Activated CD8-positive, alpha-beta memory T cell treated with anti-CD3 and anti-CD28 coated beads for 4 hours (primary cell): ENCODE measurements at places on chromosomes 11 and 22.

GRCh38 chr11:121048464-121049233 is 24.7 kb downstream of the TBCEL start:
- no peak for DNase-seq

GRCh38 chr22:50274771-50275170 is 4.6 kb upstream of the MAPK11 start:
- no peak for DNase-seq

- no peak for DNase-seq
These were observed 65.3 kb upstream of the MS4A8 start for GRCh38 chr11:60634126-60634525.

DNA sequence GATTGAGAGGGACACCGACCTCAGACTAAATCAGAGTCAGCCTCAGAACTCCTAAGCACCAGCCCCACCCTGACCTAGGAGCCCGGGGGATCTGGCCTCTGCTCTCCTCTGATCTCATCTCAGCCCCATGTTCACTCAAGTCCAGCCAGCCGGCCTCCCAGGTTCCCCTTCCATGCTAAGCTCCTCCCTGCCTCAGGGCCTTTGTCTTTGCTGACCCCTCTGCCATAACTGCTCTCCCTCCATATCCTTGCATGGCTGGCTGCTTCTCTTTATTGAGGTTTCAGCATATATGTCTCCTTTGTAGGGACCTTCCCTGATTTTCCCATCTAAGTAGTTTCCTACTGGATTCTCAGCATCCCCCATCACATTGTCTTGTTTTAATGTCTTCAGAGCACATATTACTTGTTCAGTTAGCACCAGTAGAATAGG is 780 bp upstream of the SLC15A3 start:
- no peak for DNase-seq

DNA sequence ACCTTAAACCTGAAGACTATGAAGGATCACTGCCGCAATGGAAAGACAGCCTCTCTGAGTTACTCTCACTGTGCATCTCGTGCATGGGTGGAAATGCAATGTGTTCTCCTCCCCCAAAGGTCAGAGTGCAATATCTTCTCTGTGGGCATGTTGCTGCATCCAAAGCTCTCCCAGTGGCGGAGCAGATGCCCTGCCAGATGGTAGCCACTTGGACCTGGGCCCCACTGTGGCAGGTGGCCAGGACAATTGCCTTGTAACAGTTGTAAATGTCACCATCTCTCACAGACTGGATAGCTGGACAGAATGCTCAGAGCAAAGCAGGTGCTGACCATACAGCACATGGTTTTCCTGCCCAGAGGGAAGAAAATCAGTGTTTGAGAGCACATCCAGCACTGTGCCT is 542.0 kb downstream of the FAM181B start:
- DNase-seq: no peak

DNA sequence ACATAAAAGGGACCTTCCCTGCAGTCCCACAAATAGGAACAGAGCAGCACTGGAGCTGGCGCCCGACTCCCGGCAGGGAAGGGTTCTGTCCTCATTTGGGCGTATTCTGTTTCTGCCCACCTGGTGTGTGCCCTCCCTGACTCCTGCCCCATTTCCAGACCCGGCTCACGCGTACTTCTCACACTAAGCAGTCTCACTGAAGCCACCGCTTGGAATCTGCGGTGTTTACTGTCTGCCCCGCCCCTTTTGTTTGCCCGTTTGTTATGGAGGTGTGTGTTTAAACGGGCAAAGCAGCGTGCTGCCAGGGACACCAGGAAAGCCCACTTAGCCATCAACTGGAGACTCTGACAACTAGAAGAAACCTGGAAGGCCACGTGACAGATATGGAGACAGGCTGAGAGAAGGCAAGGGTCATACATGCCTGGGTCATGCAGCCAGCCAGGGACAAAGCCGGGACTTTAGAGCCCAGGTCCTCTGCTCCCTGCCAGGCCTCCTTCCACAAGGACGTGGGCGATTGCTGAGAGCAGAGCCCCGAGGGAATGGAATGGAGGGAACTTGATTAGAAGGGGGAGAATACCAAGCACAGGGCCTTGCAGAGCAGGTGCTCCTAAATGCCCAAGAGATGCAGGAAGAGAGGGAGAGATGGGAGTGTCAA is 8.7 kb upstream of the EFCAB6 start:
- DNase-seq: no peak

GRCh38 chr22:30196141-30196879 is 50.2 kb downstream of the LIF start:
- peak; percentile 28 for DNase-seq

DNA sequence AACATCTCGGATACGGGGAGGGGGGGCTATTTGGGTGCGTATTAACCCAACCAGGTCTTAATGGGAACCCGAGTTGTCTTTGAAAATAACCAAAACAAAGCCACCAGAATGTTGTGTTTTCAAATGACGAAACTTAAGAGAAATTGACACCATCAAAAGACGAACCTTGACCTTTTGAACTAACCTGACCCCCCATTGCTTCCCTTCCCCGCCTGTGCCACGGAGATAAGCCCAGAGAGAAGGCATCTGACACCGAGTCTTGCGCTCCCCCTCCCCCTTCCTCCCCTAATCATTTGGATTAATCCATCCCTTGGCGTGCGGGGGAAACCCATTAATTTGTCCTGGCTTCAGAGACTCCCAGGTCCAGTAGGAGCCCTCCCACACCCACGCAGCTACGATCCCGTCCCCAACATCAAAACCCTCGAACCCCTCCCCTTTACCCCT is 4.5 kb upstream of the GCAT start:
- DNase-seq: no peak

DNA sequence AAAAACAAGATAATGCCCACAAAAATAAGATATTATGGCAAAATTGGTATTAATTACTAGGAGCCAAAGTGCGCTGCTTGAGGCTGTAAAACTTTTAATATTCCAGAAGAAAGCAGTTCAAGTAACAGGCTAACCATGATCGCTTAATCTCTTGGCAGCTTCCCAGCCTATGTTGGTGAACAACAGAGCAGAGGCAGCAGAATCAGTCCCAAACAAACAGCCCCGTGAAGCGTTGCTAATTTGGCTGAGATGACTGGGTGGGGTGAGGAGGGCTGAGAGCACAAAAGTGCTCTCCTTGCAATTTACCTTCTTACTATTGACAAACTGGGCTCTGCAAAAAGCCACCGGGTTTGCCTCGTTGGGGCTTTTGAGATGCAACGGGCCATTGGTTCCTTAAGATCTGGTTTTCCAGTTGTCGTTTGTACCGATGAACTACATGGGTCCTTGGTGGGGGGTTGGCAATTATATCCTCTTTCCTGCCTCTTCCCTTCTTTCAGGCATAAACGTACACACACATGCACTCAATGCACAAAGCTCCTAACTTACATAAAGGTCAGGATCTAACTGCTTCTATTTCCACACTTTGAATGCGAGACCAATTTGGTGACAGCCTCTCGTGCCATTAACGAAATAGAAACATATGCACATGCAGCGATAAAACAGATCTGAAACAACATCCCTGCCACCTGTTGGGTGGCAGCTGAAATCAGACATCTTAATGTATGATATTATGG is 407.6 kb upstream of the CADM1 start:
- no peak for DNase-seq

DNA sequence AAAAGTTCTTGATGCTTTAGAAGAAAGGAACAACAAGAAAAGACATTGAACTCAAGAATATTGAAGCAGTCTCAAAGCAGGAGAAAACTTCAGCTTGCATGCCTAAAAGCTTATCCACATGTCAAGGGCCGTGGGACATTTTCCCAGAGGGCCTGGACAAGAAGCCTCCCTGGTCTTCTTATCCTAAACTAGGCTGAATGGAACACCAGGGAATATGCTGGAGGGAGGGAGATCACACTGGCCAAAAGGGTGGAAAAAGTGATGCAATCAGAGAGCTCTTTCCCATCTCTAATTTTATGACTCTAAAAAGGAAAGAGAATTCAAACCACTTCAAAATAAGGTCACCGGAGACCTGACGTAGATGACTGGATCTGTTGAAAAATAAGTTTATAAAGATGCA is 107.2 kb downstream of the MPPED2 start:
- DNase-seq: no peak

DNA sequence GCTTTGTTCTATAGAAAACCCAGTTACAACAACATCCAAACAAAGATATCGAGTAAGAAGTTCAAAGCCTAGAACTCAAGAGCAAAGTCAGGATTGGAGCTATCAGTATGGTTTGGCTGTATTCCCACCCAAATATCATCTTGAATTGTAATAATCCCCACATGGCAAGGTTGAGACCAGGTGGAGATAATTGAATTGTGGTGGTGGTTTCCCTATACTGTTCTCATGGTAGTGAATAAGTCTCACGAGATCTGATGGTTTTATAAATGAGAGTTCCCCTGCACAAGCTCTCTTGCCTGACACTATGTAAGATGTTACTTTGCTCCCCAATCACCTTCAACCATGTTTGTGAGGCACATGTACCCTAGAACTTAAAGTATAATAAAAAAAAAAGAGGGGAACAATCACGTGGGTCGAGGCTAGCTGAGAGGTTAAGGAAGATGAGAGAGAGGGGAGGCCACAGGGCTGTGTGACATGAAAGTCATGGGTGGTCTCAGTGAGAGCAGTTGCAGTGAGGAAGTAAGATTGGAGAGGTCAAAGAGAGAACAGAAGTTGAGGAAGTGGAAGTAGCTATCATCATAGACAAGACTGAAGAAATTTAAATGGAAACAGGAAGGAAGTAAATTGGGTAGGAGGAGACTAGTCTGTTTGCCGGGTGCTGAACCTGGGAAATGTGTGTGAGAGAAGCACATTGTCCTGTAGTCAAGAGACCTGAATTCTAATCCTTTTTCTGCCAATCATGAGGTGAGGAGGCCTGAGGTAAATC is 80.1 kb upstream of the CD44 start:
- DNase-seq: no peak

DNA sequence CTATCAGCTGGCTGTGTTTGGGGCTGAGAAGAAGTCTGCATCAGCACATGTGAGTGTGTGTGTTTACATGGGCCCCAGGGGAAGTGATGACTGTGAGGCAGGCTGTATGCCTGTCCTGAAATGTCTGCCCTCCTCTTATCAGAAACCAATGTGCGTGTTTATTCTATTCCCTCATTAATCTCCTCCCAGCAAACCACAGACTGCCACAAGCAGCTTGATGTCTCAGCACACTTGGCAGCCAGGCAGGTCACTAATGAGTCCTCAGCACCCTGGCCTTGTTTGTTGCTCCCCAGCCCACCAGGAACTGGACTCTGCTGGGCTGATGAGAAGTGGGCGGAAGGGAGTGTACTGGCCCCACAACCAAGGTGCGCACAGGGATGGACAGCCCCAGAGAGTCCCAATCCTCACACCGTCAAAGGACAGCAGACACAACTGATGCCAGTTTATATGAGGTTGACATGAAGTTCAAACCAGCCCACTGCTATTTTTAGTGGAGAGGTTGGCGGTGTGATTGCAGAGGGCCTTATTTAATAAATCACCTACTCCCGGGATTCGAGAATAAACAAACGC is 225.8 kb downstream of the ETS1 start:
- DNase-seq: no peak

DNA sequence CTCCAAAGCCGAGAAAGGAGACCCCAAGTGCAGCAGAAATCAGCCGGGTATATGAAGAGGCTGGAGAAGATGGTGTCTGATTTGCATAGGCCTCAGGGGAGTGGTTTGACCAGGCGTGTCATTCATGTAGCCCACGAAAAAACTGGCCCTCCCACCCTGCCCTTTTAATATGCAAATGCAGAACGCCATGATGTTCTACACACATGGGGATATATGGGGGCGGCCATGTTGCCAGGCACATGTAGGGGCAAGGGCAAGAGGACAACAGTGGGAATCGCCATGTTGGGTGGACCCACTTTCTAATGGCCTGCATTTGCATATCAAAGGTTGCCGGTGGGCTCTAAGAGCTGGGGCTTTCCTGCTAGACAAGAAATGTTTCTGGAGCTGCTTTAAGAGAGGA is 86.4 kb downstream of the ISX start:
- DNase-seq: no peak

DNA sequence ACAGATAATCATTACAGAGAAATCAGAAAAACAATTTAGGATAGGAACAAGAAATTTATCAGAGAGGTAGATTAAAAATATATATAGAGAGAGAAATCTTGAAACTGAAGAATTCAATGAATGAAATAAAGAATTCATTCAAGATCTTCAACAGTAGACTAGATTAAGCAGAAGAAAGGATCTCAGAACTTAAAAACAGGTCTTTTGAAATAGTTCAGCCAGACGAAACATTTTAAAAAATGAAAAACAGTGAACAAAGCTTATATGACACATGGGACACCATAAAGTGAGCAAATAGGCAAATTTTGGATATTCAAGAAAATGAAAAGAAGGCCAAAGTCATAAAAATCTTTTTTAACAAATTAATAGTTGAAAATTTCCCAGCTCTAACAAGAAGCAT is 138.8 kb downstream of the CASP12 start:
- DNase-seq: no peak

DNA sequence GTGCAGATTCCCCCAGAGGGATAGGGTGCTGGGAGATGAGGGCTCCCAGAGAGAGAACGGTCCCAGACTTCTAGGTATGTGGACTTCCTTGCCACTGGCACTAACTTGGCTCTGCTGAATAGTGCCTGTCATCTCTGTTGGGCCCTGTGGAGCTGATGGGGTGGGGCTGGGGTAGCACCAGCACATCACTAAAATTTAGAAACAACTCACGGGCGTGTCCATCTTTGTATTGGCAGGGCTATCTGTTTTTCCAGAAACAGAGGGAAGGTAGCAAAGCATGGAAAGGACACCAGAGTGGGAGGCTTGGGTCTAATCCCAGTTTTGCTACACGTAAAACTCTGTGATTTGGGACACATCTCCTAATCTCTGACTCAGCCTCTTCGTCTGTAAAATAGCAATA is 25.8 kb downstream of the SWAP70 start:
- no peak for DNase-seq

DNA sequence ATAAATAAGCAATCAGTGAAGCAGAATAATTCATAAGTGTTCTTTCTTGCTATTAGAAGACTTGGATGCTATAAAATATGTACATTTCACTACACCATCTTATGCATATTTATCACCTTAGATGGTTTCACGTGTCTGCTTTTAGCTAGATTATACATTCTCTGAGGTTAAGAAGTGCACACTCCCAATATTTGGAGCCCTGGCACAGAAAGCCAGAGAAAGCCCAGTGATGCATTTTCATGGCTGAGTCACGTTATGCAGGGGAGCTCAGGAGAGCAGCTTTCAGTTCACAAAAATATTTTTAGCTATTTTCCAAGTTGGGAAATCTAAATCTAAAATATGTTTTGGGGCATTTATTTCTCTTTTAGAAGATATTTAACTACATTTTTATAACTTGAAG is 5.1 kb upstream of the TP53AIP1 start:
- DNase-seq: no peak

- DNase-seq: no peak
These were observed 43.2 kb upstream of the CHKA start for GRCh38 chr11:68164437-68164836.

DNA sequence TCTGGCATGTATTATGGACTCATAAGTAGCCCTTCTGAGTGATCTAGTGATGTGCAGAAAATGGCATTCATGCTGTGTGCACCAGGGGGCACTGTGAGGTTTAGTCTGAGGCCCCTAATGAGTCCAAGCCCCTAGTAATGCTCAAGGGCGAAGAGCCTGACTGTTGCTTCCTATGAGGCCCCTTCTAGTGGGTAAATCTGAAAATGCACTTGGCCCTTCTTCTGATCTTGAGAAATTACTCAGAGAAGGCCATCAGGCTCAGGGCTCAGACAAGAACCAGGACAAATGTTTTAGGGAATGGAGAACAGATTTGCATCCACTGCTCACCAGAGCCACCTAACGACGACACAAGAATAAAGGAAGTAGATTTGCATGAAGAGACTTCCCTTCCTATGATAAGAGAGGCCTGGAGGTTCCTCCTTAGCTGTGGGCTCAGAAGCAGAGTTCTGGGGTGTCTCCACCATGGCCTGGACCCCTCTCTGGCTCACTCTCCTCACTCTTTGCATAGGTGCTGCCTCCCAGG is 75.8 kb downstream of the GGTLC2 start:
- DNase-seq: no peak
